Uterine smooth muscle cell (primary cell): ENCODE measurements at places on chromosomes 7 and 10. TPM values are rescaled to one million over a fixed set of nuclear protein-coding genes. Genes with fewer than 3 reads are reported as not detected.

The UCN3 gene
- total RNA-seq = not detected in 2 replicates

The ZNF727 gene
- 0.11 and 0.75 TPM in 2 replicates for total RNA-seq

The NPSR1 gene
- total RNA-seq = not detected in 2 replicates

The PNLIP gene
- total RNA-seq = not detected in 2 replicates

The NCF1 gene
- total RNA-seq = 0.12 TPM in 1 of 2 replicates, not detected in the other

The FLNC gene
- 286 and 354 TPM in 2 replicates for total RNA-seq

The FBH1 gene
- 115 and 125 TPM in 2 replicates for total RNA-seq
